ENCODE measurements at places on chromosomes 4 and X.

- no peak for DNase-seq
Observed at GRCh38 chrX:39361736-39362135, 560.5 kb downstream of the MID1IP1 start.

DNA sequence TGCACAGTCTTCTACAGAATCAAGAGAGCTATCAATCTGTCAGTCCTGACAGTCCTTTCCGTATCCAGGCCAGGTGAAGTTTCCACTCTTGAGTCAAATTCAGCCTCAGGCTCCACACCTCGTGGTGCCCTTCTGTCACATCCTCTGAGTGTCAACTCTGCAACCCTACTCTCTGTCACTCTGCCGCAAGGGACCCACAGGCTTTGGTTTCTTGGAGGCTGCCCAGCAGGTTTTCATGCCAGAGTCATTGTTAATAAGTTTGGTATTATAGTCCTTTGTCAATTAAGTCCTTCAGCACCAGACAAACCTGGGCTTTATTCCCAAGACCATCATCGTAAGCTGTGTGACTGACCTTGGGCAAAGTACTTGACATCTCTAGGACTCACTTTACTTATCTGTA, 83.4 kb upstream of the KLHL13 start:
- no peak for DNase-seq

- no peak for DNase-seq
Observed at GRCh38 chr4:81647388-81647787, 175.7 kb upstream of the RASGEF1B start.

DNA sequence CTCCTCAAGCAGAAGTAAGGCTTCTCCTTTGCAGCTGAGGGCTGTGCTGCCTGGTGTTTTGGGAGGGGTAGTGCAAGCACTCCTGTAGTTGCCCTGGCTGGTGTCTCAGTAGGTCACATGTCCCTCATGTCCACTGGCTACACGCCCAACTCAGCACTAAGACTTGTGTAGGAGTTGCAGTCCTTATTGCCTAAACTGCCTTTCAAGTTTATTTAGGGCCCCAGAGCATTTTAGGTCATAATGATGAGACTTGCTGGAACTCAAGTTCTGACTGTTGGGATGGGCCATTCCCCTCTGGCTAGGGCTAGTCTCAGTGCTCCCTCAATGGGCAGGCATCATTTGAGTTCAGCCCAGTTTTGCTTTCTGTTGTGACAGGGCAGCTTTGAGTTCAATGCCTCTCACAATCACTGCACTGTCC, 44.1 kb downstream of the PPM1K start:
- DNase-seq = peak; percentile 65
